NT2/D1 (cell line): ENCODE measurements at places on chromosomes 1 and 21.

- no peak for DNase-seq
Observed at GRCh38 chr1:91201176-91201575, 179.3 kb upstream of the ZNF644 start.

DNA sequence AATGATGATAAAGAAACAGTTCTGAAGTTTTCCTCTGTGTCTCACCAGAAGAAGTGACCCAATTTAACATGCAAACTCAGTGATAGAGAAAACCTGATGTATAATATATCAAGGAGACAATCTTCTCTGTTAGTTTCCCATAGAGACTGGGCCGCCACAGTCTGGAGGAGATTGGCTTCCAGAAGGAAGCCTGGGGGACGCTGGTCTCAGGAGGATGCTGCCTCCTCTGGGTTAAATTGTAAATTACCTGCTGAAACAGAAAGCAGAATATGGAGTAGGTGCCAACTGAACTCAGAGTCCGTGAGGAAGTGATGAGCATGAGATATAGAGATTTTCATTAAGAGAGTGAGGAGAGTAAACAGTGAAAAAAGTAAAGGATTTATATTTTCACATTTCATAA, 15.8 kb downstream of the OR14I1 start:
- no peak for DNase-seq

DNA sequence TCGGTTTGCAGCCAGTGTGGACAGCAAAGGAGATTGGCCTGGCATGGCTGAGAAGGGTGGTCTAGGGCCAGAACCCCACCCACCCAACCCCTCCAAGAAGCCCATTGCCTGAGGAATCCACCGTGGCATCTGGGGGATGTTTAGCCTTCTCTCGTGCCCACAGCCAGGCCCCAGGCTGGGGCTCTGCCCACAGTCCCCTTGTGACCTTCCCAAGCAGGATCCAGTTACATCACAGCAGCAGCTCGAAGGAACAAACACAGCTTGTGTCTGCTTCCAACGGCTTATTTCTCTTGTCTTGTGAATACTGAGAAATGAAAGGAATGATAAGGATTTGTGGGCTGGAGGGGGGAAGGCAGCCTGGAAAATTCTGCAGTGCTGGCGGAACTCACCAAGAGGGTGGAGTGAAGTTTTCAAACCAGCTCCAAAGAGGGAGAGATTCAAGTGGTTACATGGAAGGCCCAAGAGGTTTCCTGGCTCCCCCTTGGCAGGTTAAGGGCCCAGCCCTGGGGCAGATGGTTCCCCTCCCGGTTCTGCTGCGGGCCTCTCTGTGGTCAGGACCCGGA, 61.6 kb downstream of the DHRS3 start:
- DNase-seq, result peak; percentile 20

- peak; percentile 93 for DNase-seq
Observed at GRCh38 chr1:156705918-156706656, 704 bp upstream of the CRABP2 start.

DNA sequence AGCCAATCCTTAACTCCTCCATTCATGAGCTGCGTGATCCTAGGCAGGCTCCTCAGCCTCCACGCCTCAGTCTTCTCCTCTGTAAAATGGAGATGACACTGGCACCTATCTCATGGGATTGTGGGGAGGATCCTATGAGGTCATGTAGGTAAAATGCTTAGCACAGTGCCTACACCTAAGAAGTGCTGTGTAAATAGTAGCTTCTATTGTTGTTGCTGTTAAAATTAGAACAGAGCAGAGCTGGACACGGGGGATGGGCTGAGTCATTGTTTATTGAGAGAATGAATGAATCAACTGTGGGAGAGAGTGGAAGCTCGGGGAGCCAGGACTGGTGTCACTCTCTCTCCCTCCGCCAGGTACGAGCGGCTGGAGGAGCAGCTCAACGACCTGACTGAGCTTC, 43.0 kb downstream of the TMCC2 start:
- DNase-seq, result no peak

GRCh38 chr1:233509526-233509925, 104.4 kb upstream of the KCNK1 start:
- no peak for DNase-seq

DNA sequence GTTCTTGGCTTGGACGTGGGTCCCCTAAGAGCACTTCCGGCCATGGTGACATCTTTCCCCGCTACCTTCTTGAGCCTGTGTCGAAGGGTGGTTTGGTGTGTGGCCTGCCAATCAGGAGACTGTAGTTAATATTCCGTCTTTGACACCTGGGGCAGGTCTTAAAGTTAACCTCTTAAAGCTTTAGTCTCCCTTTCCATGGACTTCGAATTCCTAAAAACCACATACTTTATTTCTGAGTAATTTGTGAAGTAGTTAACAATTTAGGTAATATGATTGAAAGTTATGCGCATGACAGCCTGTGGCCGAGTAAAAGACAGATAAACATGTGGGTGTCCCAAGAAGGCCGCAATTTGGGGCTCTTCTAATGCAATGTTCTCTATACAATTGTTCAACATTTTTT, 10.2 kb upstream of the RAB29 start:
- DNase-seq, result no peak

DNA sequence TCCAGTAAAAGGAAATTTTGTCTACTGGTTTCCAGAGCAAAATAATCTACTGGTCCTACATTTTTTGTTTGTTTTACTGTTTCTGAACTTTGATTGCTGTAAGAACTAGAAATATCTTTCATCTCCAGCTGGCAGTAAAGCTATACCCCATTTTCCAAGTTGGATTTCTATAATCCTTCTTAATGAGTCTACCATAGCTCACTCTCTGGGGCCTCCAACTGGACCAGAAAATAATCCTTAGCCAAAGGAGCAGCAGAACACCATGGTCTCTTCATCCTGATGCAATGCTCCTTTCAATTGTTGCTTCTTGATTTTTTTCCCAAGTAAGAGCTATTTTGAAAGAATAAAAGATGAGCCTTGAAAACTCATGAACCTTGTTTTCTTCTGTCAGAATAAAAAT, 110.0 kb upstream of the COL11A1 start:
- no peak for DNase-seq
